ENCODE measurements at places on chromosomes 1 and 21.
A peak's percentile ranks its signal among the peaks of the same experiment; 100 is the strongest.

- DNase-seq = no peak
Measured at GRCh38 chr1:30024411-30025195, 698.8 kb downstream of the MATN1 start.

- DNase-seq = no peak
Measured at GRCh38 chr1:211697356-211697755, 21.9 kb upstream of the NEK2 start.

GRCh38 chr1:169610858-169611257, 19.1 kb downstream of the SELP start:
- no peak for DNase-seq

DNA sequence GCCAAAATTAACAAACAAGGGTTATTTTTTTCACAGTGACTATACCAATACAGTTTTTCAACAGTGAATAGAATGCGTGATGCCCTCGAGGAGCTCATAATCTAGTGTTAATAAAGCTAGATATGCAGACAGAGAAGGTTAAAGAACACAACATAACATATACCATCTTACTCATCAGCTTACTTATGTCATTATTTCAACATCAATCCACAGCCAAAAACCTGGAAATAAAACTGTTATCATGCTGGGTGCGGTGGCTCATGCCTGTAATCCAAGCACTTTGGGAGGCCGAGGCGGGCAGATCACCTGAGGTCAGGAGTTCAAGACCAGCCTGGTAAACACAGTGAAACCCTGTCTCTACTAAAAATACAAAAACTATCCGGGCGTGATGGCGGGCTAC, 6.1 kb downstream of the STX6 start:
- no peak for DNase-seq

GRCh38 chr1:64004451-64005025, 198.9 kb upstream of the UBE2U start:
- DNase-seq = no peak

DNA sequence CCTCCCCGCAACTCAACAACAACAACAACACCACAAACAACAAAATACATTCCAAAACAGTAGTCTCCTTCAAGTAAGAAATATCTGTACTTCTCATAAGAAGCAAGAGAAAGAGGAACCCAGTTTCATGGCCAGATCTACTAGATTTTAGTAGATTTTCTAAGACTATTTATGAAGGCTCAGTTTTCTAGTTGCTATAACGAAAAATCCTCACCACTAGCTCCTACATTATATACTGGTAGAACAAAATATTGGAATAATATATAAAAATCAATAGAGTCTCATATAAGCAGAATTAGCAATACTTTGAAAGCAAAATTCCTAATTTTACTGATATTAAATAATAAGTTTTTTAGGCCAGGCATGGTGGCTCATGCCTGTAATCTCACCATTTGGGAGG, 86.9 kb downstream of the LYST start:
- no peak for DNase-seq

- DNase-seq = no peak
Measured at GRCh38 chr1:107691540-107691939, 273.4 kb downstream of the VAV3 start.

GRCh38 chr1:198165927-198166647, 9.3 kb downstream of the NEK7 start:
- peak; percentile 53 for DNase-seq

- no peak for DNase-seq
Measured at GRCh38 chr1:230262867-230263567, 163.1 kb downstream of the PGBD5 start.

DNA sequence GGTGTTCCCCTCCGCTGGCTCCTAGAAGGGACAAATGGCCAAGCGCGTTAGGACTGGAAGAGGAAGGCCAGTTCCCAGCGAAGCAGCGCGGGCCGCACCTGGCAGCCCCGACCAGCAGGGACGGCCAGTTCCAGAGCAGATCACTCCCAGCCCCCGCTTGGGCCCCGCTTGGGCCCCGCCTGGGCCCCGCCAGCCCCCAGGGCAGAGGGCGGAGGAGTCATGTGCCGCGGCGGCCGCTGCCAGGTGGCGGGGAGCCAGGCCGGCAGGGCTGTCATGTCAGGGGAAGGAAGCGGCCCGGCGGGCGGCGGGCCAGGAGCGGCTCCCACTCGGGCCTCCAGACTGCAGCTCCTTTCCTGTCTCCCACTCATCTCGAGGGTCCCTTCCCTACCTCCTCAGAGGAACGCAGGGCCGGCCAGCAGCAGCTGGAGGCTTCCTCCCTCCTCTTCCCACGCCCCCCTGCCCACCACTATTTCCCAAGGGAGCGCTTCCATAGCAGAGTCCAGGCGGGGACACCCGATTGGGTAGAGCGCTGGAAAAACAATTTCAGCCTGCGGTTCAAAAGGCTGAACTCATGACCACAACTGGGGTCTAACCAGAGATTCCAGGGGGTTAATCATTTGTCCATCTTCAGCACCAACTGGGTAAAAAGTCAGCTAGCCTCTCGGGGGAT, 16.5 kb downstream of the ZNF697 start:
- no peak for DNase-seq

GRCh38 chr21:35578831-35579471, 481.4 kb downstream of the SETD4 start:
- no peak for DNase-seq

DNA sequence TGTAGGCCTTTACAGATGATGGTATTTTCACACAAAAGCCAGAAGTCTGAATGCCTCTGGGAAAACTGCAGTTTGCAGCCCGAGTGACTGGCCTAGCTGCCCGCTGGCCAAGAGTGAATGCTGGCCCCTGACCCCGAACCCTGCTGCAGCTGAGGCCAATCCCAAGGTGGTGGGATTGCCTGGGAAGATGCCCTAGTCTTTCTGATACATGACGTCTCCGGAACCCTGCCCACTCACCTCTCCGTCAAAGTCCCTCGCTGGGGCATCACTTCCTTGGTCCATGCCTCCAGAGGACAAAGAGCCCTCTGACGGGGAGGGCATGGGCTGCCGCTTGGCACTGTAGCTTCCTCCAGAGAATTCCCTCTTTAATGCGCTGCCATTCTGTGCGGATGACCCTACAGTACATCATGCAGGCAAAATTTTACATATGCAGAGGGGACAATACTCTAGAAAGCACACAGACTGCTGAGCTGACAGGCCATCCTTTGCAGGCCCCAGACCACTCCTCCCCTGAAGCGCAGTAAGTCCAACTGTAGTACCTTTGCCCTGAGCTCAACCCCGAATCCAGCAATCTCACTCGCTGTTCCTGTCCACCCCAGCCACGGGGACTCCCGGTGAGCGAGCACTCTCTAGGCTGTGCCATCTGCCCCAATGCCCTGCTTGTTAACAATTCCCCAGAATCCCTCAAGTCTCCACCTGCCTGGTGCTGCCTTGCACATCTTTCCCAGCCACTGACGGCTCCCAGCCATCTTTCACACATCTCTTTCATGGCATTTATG, 54.7 kb downstream of the COQ8A start:
- no peak for DNase-seq

DNA sequence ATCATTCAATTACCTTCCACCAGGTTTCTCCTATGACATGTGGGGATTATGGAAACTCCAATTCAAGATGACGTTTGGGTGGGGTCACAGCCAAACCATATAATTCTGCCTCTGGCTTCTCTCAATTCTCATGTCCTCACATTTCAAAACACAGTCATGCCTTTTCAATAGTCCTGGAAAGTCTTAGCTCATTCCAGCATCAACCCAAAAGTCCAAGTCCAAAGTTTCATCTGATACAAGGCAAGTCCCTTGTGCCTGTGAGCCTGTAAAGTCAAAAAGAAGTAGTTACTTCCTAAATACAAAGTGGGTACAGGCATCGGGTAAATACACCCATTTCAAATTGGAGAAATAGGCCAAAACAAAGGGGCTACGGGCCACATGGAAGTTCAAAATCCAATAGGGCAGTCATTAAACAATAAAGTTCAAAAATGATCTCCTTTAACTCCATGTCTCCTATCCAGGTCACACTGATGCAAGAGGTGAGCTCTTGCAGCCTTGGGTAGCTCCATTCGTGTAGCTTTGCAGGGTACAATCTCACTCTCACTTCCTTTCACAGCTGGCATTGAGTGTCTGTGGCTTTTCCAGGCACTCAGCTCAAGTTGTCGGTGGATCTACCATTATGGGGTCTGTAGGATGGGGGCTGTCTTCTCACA, 112.9 kb downstream of the FCRL5 start:
- no peak for DNase-seq

DNA sequence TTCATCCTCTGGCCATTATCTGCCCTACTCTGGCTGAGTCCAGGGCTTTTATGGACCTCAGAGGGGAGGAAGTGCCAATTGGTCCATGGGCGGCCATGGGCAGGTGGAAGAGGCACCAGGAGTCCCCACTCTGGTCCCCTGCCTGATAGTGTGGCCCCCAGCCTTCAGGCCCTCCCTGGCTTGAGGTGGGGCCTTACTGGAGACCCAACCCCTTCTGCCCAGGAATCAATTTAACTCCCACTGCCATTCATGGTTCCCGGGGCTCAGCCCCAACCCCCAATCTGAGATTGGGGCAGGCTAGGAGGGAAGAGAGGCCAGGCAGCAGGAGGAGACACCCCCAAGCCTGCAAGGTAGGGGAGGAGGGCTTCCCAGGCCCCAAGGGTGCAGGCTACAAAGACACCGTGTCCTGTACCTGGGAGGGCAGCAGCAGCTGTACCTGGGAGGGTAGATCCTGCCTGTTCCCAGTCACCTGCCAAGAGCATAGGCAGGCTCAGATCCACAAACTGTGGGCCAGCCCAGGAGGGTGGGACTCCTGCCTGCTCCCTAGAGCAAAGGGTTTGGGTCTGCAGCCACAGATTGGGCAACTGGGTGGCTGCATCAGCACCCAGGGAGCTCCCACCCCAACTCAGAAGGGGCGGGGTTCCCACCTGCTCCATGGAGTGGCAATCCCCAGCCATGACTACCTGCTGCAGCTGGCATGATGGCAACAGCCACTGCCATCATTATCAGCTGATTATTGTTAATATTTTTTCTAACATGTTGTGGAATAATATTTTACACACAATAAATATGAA, 1044.1 kb upstream of the B3GALT2 start:
- no peak for DNase-seq

GRCh38 chr1:12460911-12461621, 156.9 kb downstream of the DHRS3 start:
- no peak for DNase-seq

GRCh38 chr1:45686015-45686287, 382 bp downstream of the GPBP1L1 start:
- DNase-seq = peak; percentile 55

- DNase-seq = no peak
Measured at GRCh38 chr1:33723251-33723650, 140.6 kb upstream of the HMGB4 start.

DNA sequence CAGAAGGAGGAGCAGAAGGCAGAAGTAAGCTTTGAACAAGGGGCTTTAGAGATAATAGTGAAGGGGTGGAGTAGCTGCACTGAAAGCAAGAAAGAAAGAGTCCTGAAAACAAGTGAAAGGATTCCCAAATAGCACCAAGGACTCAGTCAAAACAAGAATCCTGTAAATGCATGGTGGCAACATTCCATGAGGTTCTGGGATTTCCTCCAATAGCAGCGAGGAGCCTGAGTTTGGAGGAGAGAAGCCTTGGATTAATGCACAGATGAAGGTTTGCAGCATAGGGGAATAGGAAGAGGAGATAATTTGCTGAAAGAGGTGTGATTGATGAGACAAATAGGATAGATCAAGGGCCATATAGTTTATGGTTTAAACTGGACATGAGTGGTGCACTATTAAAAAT, 10.9 kb downstream of the KRTAP22-2 start:
- DNase-seq = no peak

- DNase-seq = no peak
Measured at GRCh38 chr1:162678439-162678838, 46.2 kb downstream of the DDR2 start.

DNA sequence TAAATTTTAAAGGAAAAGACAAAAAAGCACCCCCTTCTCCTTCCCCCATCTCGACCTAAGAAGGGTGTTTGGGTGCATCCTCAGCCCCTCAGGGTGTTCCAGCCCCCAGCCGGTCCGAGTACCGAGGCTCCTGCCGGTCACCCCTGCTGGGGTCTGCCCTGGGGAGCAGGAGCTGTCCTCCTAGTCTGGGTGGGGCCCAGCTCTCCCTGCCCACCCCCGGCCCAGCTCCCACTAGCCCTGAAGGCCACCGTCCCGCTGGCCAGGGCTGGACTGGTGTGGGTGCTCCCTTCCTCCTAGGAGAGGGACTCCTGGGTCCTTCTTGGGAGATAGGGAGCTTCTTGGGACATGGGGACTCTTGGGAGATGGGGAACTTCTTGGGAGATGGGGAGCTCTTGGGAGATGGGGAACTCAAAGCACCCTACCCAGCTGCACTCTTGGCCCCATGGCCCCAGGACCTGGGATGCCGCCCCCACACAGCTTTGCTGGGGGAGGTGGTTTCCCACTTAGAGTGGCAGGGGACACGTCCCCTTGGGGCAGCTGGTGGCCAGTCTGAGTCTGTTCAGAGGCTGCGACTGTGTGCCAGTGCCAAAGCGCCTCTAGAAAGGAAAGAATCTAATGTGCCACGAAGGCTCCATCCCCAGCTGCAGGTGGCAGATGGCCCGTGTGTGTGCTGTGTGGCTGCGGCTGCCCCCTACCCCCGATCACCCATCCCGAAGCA, 44.5 kb downstream of the MORN1 start:
- DNase-seq = no peak

DNA sequence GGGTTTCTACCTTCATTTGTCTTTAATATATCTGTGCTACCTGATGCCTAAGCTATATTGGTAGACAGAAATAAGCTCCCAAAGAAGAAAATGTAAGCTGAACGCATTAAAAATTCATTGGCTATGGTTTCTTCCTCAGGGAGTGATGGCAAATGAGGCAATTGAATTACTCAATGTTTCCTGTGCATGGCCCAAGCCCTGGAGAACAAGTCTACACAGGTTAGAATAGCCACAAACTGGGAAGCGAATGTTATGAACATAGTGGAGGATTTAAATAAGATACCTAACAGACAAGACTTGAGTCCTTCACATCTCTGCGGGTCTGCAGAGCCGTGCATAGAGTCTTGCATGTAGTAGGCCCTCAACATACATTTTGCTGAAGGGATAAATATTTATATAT, 350.3 kb downstream of the RWDD3 start:
- DNase-seq = no peak

DNA sequence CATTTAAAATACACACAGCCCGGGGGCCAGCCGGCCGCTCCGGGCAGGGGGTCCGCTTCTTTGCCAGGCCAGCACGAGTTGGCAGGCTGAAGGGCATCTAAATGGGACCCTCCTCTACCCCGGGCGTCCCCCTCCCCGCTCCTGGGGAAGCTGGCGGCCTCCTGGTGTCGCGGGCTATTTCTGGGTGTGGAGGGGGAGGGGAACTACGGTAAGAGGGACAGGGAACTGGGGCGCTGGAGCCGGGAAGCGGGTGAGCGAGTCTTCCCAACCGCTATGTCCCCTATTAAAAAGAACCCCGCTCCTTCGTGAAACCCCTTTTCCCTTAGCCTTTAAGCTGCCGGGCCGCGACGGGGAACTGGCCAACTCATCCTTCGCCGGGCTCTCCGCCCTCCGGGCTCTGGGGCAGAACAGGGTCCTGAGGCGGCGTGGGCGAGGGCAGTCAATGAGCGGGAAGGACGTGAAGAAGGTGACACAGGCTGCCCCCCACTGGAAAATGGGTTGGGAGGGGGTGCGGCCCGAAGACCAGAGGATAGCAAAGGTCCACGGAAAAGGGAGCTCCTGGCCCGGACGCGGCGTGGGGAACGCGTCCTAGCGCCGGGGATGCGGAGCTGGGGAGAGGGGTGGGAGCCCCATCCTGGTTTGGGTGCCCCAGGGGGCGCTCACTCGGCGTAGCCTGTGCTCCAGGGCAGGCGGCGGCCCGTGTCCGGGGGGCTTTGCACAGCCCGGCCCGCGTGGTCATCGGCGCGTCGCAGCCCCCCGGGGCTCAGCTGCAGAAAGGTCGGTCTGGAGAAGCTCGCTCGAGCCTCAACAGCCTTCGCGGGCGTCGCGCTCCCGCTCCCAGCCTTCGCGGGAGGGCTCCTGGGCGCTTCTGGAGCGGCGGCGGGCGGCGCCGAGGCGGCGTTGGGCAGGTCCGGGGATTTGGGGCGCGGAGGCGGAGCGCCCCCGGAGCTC, 544 bp downstream of the PPM1J start:
- no peak for DNase-seq
